WTC11 (cell line): ENCODE measurements at places on chromosomes 1 and 21. TPM values are rescaled to one million over a fixed set of nuclear protein-coding genes. Genes with fewer than 3 reads are reported as not detected.

Gene NOS1AP
- 10.0 to 14.7 TPM (median 10.2 TPM) in 3 replicates for total RNA-seq

Gene PTPRC
- total RNA-seq, result 0.71 to 1.4 TPM (median 1.2 TPM) in 3 replicates

Gene DIO1
- 0.23 TPM in 1 of 3 replicates, not detected in the others for total RNA-seq

Gene DCST1
- 0.15 TPM in 1 of 3 replicates, not detected in the others for total RNA-seq

Gene FLG2
- not detected in 3 replicates for total RNA-seq

Gene DCST2
- total RNA-seq, result 0.83 to 1.8 TPM (median 1.6 TPM) in 3 replicates

Gene OR2L3
- total RNA-seq, result not detected in 3 replicates

Gene CFAP141
- not detected in 3 replicates for total RNA-seq

Gene PPM1J
- 19.3 to 23.5 TPM (median 22.6 TPM) in 3 replicates for total RNA-seq

Gene OR10Z1
- total RNA-seq, result not detected in 3 replicates

DNA sequence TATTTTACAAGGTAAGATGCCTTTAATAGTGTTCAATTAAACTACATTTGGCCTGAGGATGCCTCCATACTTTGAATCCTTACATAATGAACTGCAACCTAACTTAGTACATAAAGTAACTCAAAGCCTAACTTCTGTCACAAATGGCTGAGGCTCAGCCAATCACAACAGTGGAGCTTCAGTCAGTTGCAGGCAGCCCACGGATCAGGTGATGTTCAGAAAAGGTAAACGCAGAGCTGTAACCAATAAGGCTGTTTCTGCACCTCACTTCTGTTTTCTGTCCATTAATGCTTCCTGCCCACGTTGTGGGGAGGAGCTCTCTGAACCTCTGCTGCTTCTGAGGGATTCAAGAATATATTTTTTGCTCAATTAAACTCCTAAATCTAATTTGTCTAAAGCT, 94.8 kb upstream of the KIAA0040 start:
- DNase-seq, result no peak

GRCh38 chr1:62906428-62906886, 122.5 kb downstream of the ATG4C start:
- DNase-seq, result peak; percentile 29

- peak; percentile 26 for DNase-seq
Observed at GRCh38 chr1:208101661-208102431, 142.3 kb downstream of the PLXNA2 start.

GRCh38 chr1:31479811-31480210, 66.8 kb downstream of the SERINC2 start:
- DNase-seq, result no peak

DNA sequence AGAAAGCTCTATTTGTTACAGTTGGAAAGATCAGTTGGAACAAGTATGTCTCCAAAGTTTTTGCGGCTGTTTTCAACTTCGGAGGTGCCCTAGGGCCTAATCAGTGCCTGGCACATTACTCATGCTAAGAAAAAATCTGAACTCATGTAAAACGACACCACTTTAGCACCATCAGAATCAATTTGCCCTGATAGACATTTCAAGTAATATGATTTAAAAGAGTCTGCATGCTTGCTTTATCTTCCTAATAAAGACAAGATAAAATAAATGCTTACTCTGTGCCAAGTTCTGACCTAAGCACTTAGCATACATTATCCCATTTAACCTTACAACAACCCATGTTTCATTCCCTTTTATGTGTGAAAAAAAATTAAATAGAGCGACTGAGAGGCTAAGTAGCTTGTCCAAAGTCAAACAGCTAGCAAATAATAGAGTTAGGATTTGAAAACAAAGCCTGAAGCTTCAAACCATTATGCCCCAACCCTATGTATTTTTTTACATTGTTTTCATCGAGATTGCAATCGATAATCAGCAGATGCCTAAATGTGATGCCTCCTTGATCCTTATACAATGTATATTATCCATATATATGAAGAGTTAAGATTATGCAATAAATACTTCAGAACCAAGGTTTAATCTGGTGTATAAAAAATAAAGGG, 91.3 kb downstream of the DENND1B start:
- DNase-seq, result no peak

- no peak for DNase-seq
Observed at GRCh38 chr1:184075055-184076029, 23.8 kb downstream of the TSEN15 start.

- DNase-seq, result no peak
Observed at GRCh38 chr1:12436817-12437599, 181.0 kb downstream of the DHRS3 start.

- DNase-seq, result no peak
Observed at GRCh38 chr1:113391649-113392271, 1.4 kb downstream of the MAGI3 start.

DNA sequence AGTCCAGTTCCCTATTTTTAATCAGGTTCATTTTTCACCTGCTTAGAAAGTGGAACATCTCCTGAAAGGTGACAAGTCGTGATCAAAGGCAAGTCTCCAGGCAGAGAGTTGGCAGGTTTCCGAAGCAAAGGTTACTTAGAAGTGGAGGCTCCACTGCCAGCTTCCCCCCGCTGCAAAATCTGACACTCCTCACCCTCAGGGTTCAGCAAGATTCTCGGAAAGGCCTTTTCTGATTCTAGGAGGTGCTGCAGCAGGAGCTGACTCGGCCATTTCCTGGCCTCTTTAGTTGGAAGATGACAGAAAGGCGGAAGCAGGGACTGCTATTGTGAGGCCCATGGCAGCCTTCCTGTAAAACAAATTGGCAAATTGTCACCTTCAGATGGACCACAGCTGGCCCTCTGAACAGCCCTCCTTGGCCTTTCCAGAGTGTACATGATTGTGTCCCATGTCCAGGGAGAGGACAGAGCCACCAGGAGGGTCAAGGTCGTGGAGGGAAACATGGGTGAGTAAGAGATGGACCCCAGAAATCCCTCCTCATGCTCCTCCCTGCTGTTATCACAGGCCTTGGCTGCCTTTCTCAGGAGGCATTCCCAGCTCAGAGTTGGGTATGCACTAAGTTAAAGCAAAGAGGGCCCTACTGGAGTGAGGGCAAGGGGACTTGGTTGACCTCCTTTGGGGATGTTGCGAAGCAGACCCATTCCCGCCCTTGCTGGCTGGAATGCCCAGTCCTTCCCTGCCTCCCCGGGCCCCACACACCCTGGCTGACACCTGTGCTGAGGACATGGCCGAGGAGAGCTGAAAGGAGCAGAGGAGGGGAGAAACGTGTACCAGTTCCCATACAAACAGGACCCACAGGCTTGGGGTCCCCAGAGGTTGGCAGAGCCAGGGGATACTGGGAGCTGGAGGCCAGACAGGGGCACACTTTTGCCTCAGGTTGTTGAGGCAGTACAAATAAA, 115.5 kb upstream of the IRF2BP2 start:
- DNase-seq, result no peak

DNA sequence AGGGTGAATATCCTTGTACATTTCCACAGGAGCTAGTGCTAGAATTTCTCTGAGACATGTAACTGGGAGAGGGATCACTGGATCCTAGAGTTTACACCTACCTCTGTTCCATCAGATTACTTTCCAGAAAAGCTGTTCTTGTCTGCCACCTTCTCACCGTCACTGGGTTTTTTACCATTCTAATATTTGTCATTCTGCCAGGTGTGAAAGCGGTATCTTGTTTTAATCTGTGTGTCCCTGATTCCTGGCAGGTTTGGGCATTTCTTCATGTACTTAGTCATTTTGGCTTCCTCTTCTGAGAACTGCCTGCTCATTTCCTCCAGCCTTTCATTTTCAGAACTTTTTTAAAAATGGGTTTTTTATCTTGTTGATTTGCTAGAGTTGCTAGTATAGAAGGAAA, 5.1 kb downstream of the PMF1 start:
- DNase-seq, result no peak

- DNase-seq, result no peak
Observed at GRCh38 chr21:21051109-21052055, 53.2 kb downstream of the NCAM2 start.

GRCh38 chr1:100328133-100328532, 24.2 kb upstream of the CDC14A start:
- DNase-seq, result no peak

GRCh38 chr1:113271039-113271438, 119.3 kb upstream of the MAGI3 start:
- DNase-seq, result no peak

DNA sequence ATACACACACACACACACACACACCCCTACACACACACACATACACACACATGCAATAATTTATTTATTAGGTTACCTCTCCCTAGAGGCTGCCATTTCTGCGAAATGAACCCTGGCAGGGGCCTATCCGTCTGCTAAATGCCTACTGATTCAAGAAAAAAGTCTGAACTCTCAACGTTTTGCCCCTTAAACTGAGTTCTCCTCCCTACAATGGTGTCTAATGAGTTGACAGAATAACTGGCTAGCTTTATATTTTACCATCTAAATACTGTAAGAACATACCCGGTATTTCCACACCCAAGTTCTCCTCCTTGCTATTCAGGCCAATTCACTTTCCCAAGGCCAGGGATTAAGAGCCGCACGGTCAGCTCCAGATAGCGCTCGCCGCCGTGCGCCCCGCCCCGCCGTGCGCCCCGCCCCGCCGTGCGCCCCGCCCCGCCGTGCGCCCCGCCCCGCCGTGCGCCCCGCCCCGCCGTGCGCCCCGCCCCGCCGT, 339 bp upstream of the RNPC3 start:
- DNase-seq, result no peak

DNA sequence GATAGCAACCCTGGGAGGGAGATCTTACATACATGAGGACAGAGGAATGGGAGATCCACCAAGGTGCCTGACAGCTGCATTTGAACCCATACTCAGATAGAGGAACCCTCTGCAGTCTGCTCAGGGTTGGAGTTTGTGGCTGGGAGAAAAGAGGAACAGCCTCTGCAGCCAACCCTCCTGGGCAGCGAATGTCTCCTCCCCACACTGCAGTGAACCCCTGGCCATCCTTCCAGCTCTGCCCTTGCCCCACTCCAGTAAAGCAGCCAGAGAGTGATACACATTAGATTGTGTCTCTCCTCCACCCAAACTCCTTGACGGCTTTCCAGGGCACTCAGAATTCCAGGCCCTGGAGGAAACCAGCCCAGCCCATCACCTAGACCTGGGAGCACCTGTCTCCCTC, 137.7 kb downstream of the RUNX1 start:
- no peak for DNase-seq

- DNase-seq, result no peak
Observed at GRCh38 chr1:93419344-93419743, 28.6 kb upstream of the FNBP1L start.

DNA sequence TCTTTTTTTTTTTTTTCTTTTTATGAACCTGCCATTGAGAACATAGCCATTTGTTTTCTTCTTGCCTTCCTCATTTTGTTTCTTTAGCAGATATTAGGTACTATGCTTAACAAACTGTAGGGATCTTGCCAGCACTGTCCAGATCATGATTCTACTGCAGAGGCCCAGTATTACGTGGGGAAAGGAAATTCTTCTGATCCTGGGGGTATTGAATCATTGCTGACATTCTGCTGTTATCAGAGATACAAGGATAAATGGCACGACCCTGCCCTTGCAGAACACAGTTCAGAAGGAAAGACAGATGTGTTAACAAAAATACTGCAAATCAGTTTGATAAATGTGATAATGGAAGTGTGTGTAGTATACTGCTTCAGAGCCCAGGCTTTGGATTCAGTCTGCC, 56.2 kb downstream of the BTBD8 start:
- no peak for DNase-seq

GRCh38 chr1:204343802-204344201, 15.9 kb downstream of the PLEKHA6 start:
- DNase-seq, result no peak

DNA sequence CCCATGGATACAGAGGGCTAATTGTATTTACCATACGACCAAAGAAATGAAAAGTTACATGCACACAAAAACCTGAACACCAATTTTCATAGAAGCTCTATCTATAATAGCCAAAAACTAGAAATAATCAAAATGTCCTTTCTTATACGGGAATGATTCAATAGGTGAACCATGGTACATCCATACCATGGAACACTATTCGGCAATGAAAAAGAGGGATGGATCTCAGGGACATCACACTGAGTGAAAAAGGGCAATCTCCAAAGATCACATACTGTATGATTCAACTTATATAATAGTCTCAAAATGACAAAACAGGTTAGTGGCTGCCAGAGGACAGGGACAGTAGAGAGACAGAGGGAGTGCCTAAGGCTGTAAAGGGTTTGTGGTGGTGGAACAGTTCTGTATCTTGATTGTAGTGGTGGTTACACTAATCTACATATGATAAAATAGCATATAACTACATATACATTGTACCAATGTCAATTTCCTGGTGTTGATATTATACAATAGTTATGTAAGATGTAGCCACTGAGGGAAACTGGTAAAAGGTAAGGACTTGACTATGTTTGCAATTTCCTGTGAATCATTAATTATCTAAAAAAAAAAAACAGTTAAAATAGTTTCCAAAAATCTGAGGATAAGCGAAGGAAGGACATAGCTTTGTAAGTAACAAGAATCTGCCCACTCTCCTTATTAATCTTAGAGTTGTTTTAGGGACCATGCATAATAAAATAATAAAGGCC, 3.7 kb downstream of the RSBN1 start:
- DNase-seq, result no peak

- no peak for DNase-seq
Observed at GRCh38 chr1:68958958-68959357, 462.1 kb upstream of the DEPDC1 start.

DNA sequence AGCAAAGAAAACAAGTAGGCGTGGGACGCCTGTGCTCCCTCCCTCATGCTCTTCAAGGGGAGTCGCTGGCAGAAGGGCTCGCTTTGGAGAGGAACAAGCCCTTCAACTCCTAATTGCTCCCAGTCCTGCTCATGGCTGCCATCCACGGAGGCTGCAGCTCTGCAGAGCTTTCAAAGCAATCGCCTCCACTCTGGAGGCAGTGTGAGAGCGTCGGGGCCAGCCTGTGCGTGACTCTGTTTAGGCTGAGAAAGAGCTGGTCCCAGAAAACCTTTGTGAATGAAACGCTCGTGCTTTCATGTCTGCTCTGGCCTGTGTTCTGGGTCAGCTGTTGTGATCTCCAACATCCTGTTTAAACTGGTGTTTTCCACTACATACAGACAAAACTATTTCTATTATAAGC, 23.9 kb upstream of the RUNX1 start:
- DNase-seq, result no peak

- DNase-seq, result no peak
Observed at GRCh38 chr1:229254910-229255541, 15.9 kb upstream of the RAB4A start.

- DNase-seq, result no peak
Observed at GRCh38 chr1:20187813-20188454, 1.6 kb upstream of the PLA2G2C start.

- DNase-seq, result no peak
Observed at GRCh38 chr1:219566951-219567947, 45.7 kb downstream of the ZC3H11B start.

DNA sequence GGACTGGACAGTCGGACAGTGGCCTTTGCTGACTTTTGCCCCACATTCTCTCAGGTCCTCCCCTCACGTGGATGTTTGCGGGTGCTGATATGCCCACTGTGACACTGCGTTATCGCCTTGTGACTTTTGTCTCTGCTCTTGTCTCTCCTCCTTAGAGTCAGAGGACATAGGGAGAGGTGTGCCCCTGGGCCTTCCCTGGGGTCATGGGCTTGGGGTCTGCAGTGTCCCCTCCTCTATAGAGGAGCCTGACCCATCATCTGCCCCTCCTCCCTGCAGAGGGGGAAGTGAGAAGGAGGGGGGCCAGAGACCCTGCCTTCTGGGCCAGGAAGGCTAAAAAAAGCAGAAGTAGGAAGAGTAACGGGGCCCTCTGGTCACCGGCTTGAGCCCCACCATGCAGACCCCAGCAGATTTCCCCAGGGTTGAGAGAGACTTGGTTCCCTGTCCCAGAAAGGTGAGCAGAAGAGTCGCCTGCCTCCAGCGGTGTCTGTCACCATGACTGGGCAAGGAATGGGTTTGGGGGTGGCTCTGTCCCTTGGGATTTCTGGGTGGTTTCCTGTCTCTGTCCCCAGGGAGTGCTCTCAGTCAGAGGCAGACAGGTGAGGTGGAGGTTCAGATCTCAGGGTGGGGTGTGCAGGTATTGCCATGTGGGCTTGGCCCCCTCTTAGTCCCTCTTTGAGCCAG, 13.3 kb downstream of the RPS6KA1 start:
- DNase-seq, result no peak
